ENCODE measurements at places on chromosomes 7 and 10.

DNA sequence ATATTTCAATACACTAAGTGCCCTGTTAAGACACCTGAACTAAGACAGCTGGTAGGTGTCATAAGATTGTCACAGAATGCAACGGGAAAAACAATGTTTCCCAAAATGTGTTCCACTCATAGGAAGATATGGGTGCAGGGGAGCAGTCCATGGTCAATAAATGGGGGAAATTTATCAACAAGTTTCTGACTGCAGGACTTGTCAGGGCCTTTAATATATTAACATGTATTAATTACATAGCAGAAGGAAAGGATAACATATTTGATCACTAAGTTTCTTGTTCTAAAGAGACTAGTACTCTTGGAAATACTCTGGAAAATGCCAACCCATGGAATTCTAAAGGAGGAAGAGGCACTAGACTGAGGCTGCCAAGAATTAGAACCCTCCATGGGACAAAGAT, 6.7 kb downstream of the RBP3 start:
- no peak for DNase-seq

DNA sequence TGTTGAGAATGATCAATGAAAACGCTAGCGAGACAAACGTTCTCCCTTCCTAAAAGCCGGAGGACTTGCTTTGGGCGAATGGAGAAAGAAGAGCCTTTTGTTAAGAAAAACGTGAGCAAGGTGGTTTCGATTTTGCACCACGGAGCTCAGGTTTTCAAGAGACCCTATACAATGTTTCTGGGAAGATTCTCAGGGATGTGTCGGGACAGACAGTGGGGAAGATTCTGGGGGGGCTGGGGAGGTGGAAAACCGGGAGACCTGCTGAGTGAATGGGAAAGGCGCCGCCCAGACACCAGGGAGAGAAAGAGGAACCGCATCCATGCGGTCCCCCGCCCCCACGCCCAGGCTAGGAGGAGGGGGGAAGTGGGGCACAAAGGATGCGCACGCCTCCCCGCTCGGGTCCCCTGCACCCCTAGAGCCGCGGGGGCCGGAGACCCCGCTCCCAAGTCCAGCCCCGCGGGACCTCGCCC, 745 bp downstream of the YWHAG start:
- peak; percentile 72 for DNase-seq

DNA sequence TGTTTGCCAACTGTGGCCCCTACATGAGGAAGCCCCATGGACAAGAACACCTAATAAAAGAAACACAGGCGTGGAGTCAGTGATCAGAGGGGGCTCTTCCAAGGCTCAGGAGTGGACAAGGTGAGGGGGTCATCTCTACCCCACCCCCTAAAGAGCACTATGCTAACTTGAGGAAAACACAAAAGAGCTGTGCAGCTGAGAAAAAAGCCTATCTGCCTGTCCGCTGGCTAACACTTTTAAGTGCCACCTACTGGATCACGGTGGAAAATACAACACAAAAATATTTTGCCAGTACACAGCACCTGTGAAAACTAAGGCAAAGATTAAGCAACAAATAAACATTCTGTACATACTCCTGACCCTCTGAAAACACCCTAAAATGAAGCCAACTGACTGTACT, 53.1 kb upstream of the COBL start:
- DNase-seq, result no peak

DNA sequence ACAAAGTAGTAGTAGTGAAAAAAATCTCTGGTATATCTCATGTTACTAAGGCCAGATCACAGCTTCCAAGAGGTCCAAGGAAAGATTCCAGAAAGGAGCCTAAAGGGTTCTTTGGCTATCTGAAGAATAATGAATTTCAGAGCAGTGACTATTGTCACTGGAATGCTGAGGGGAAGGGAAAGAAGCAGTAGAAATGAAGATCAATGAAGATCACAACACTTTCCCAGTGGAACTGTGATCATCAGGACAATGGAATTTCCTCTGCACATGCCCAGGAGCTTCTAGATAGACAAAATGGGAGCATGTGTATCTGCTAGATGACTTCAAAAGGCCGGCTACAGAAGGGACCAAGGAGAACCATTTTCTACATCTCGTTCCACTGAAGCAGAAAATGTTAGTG, 219.5 kb upstream of the PHYHIPL start:
- no peak for DNase-seq

- no peak for DNase-seq
Measured at GRCh38 chr7:80450621-80451308, 61.1 kb downstream of the GNAT3 start.

Measured in adrenal gland (tissue), 19 donors.